RWPE2 (cell line): ENCODE measurements at places on chromosomes 4 and X.

GRCh38 chr4:104967034-104967401 is 179.7 kb upstream of the TET2 start:
- no peaks in the 10 kb centered on the region for H3K27me3 ChIP-seq
- no peak overlapping the region for H3K4me3 ChIP-seq
- H3K36me3 ChIP-seq = no peaks in the 10 kb centered on the region
- H3K4me1 ChIP-seq = peaks cover 36% of the 10 kb centered on the region

- no peaks in the 10 kb centered on the region for H3K27me3 ChIP-seq
- H3K4me1 ChIP-seq = peaks cover 47% of the 10 kb centered on the region
- DNase-seq = peak; percentile 76
- peaks cover 80% of the 10 kb centered on the region for H3K36me3 ChIP-seq
- no peak overlapping the region for H3K4me3 ChIP-seq
- H3K27ac ChIP-seq = peak overlapping the region; percentile 84
Measured at GRCh38 chr4:152328582-152328981, 207.3 kb downstream of the FBXW7 start.

- DNase-seq = no peak
- no peak overlapping the region for H3K4me3 ChIP-seq
- no peaks in the 10 kb centered on the region for H3K4me1 ChIP-seq
- H3K27me3 ChIP-seq = no peaks in the 10 kb centered on the region
- H3K27ac ChIP-seq = no peak overlapping the region
Measured at GRCh38 chrX:155035688-155036087, 9.0 kb downstream of the FUNDC2 start.

DNA sequence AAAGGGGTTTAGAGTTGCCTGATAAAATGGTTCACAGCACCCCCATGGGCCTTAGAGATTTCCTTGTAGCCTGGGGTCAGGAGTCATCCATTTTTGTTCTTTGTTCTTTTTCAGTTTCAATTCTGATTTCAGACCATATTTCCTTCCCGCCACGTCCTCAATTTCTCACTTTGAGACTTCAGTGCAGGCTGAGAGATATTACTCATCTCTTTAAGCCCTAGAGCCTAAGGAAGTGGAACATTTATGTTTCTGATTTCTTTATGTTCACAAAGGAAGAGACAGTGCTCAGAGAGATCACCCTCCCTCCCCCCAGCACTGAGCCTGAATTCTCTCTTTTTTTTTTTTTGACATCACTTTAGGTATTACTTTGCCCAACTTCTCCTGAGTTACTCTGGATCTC is 56.3 kb downstream of the MSN start:
- no peak overlapping the region for H3K27ac ChIP-seq
- H3K36me3 ChIP-seq = peaks cover 39% of the 10 kb centered on the region
- H3K4me3 ChIP-seq = no peak overlapping the region

- H3K27me3 ChIP-seq = no peaks in the 10 kb centered on the region
- H3K27ac ChIP-seq = no peak overlapping the region
- peaks cover 74% of the 10 kb centered on the region for H3K36me3 ChIP-seq
- no peak for DNase-seq
- H3K4me3 ChIP-seq = no peak overlapping the region
Measured at GRCh38 chr4:7793186-7793585, 146.5 kb downstream of the AFAP1 start.

DNA sequence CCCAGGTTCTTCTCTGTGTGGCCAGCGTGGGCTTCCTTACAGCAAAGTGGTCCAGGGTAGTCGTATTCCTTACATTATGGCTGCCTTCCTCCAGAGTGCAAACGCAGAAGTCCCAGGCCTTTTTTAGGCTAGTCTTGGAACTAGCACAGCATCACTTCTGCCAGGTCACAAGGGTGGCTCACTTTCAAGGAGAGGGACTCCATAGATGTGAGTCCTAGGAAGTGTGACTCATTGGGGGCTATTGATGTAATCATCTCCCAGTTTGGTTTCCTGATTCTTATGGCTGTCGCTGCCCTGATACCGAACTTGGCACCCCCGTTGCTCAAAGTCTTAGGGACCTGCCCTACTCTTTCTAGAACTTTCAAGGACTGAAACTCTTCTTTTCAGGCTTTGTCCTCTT is 140.0 kb downstream of the DCK start:
- H3K27ac ChIP-seq = no peak overlapping the region
- H3K27me3 ChIP-seq = no peaks in the 10 kb centered on the region
- no peaks in the 10 kb centered on the region for H3K36me3 ChIP-seq

DNA sequence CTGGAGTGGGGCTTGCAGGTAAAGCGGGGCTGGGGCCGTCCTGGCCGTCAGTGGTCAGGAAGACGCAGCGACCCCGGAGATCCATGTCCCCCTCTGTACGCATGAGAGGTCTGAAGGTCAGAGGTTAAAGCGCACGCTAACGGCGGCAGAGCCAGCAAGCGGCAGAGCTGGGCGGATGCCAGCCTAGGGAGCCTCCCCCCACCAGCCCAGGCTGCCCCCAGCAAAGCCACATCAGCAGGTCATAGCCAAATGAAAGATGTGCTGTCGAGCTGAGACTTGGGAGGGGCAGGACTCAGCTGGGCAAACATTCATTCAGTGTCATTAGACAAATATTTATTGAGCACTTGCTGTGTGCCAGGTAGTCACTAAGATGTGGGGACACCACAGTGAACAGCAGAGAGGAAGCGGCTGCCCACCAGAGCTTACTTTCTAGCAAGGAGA is 593 bp upstream of the JAKMIP1 start:
- no peaks in the 10 kb centered on the region for H3K36me3 ChIP-seq
- peak overlapping the region; percentile 34 for H3K4me3 ChIP-seq
- H3K4me1 ChIP-seq = no peaks in the 10 kb centered on the region

GRCh38 chrX:12950851-12951594 is 23.9 kb upstream of the TMSB4X start:
- no peak overlapping the region for H3K27ac ChIP-seq
- no peaks in the 10 kb centered on the region for H3K27me3 ChIP-seq
- H3K4me3 ChIP-seq = no peak overlapping the region
- peaks cover 20% of the 10 kb centered on the region for H3K4me1 ChIP-seq
- H3K36me3 ChIP-seq = no peaks in the 10 kb centered on the region
- no peak for DNase-seq

GRCh38 chr4:14478504-14478903 is 523.8 kb upstream of the CPEB2 start:
- no peaks in the 10 kb centered on the region for H3K36me3 ChIP-seq
- DNase-seq = no peak
- H3K4me3 ChIP-seq = no peak overlapping the region
- no peaks in the 10 kb centered on the region for H3K27me3 ChIP-seq

- H3K4me1 ChIP-seq = no peaks in the 10 kb centered on the region
- peaks cover 75% of the 10 kb centered on the region for H3K27me3 ChIP-seq
- DNase-seq = no peak
- no peak overlapping the region for H3K4me3 ChIP-seq
- H3K27ac ChIP-seq = no peak overlapping the region
- no peaks in the 10 kb centered on the region for H3K36me3 ChIP-seq
Measured at GRCh38 chrX:25004485-25005032, 11.2 kb downstream of the ARX start.

- no peak overlapping the region for H3K27ac ChIP-seq
- no peak for DNase-seq
- no peaks in the 10 kb centered on the region for H3K27me3 ChIP-seq
Measured at GRCh38 chrX:31287861-31288260, 216.0 kb upstream of the FTHL17 start.

DNA sequence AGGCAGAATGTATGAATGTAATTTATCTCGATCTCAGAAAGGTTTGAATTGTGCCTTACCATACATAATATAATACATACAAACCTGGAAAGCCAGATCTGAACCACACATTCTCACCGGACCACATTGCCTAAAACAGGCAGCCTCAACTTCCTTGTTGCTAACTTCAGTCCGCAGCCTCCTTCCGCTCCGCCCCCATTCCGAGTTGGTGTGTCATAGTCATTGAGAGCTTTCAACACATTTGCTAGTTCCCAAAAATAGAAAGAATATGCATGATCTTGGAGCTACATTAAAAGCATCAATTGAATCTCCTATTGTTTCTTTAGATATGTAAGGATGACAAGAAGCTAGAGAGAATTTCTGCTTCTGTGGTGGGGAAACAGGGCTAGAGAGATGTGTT is 127.2 kb downstream of the ARHGEF9 start:
- H3K4me3 ChIP-seq = no peak overlapping the region
- H3K27ac ChIP-seq = peak overlapping the region; percentile 22
- peaks cover 12% of the 10 kb centered on the region for H3K4me1 ChIP-seq
- no peaks in the 10 kb centered on the region for H3K36me3 ChIP-seq

DNA sequence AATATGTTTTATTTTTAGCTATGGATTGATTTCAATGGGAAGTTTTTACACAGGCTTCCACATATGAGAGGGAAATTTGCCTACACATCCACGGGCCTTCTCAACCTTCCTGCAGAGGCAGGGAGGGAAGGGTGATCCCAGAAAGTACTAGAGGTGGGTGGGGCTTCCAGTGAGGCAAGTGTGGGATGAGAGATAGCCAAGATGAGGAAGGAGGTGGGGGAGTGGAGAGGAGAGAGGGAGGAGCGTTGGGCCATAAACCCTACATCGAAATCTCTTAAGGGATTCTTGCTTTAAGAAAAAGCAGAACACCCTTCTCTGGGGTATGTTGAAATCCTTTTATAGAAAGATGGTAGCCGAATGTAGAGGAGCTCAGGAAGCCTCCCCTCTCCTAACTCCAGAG is 19.0 kb downstream of the NKX6-1 start:
- H3K36me3 ChIP-seq = no peaks in the 10 kb centered on the region
- DNase-seq = no peak
- peaks cover 94% of the 10 kb centered on the region for H3K27me3 ChIP-seq
- no peak overlapping the region for H3K27ac ChIP-seq

GRCh38 chrX:109739625-109740432 is 6.8 kb upstream of the ACSL4 start:
- no peak overlapping the region for H3K27ac ChIP-seq
- H3K4me1 ChIP-seq = peaks cover 10% of the 10 kb centered on the region
- DNase-seq = no peak
- no peaks in the 10 kb centered on the region for H3K27me3 ChIP-seq

GRCh38 chrX:17629519-17629918 is 107.8 kb upstream of the SCML1 start:
- no peaks in the 10 kb centered on the region for H3K4me1 ChIP-seq
- peak overlapping the region; percentile 24 for H3K27ac ChIP-seq
- no peak overlapping the region for H3K4me3 ChIP-seq
- no peak for DNase-seq
- no peaks in the 10 kb centered on the region for H3K27me3 ChIP-seq

DNA sequence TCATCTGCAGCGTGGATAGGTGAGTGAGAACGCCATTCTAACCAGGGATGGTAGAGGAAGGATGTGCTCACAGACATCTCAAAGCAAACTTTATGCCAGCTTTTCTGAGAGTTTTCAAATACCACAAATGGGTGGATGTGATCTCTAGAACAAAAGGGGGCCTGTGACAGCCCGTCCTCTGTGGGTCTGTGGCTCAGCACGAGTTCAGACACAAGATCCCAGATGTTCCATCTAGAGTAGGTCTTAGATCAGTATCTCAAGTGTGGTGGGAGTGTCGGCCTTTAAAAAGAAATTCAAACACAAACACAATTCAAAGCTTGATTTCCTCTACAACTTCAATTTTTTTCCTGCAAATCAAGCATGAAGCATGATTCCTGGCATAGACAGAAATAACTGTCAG is 22.8 kb downstream of the QDPR start:
- no peak for DNase-seq
- no peaks in the 10 kb centered on the region for H3K4me1 ChIP-seq
- peaks cover 71% of the 10 kb centered on the region for H3K36me3 ChIP-seq
- no peak overlapping the region for H3K27ac ChIP-seq

DNA sequence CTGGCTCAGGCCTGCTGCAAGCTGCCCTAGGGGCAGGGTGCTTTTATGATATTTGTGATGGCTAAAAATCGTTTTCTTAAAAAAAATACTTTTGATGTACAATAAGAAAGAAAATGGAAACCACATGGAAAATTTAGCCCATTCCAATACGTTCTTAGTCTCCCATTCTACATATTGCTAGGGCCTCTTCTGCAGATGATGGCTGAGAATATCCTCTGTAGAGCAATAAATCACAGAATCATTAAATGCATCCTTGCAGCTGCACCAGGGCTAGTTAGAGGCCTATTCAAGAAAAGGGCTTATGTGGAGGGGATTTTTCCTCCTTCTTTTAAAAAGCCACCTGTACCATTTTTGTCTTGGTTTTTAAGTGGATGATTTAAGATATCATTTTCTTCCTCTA is 97.6 kb upstream of the C1GALT1C1 start:
- H3K27ac ChIP-seq = no peak overlapping the region
- no peak overlapping the region for H3K4me3 ChIP-seq
- DNase-seq = no peak
- H3K36me3 ChIP-seq = no peaks in the 10 kb centered on the region
- no peaks in the 10 kb centered on the region for H3K27me3 ChIP-seq
- no peaks in the 10 kb centered on the region for H3K4me1 ChIP-seq

DNA sequence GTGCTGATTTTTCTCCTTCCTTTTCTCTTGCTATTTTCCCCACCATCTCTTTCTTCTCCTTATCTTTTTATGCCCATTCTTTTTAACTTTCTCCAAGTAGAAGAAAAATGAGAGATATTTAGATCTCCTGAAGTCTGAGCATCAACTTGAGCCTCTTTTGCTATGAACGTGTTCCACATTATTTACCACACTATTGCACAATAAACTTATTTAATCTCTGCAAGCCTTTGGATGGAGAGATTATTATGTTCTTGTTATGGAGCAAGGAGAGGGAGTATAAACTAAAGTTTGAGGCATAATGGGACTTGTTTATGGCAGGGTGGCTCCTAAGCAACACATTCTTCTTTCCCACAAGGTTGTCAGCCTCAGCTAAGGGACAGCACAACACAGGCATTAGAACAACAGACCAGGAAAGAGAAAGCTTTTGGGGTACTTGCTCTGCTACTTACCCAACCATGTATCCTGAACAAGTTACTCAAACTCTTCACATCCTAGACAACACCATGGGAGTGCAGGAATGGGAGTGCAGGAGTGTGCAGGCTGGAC is 365.5 kb upstream of the BOD1L1 start:
- H3K27me3 ChIP-seq = no peaks in the 10 kb centered on the region
- peaks cover 14% of the 10 kb centered on the region for H3K4me1 ChIP-seq
- H3K36me3 ChIP-seq = no peaks in the 10 kb centered on the region
- H3K27ac ChIP-seq = no peak overlapping the region
- no peak overlapping the region for H3K4me3 ChIP-seq

DNA sequence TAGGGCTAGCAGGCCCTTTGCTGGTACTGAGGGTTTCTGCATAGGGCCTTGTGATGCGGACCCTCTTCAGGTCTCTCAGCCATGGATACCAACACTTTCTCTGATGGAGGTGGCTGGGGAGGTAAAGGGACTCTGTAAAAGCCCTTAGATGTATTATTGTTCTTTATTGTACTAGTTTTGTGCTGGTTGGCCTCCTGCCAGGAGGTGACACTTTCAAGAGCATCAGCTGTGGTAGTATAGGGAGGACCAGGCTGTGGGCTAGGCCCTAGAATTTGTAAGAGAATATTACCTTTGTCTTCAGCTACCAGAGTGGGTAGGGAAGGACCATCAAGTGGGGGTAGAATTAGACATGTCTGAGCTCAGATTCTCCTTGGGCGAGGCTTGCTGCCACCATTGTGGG is 936.3 kb downstream of the CENPC start:
- no peak overlapping the region for H3K27ac ChIP-seq
- H3K36me3 ChIP-seq = no peaks in the 10 kb centered on the region
- H3K4me1 ChIP-seq = no peaks in the 10 kb centered on the region
- H3K4me3 ChIP-seq = no peak overlapping the region

- no peak overlapping the region for H3K27ac ChIP-seq
- no peaks in the 10 kb centered on the region for H3K36me3 ChIP-seq
Measured at GRCh38 chrX:13805241-13805640, 11.7 kb downstream of the GPM6B start.
